Left kidney (tissue), 8 donors: ENCODE measurements at places on chromosomes 13 and 19. TPM values are rescaled to one million over a fixed set of nuclear protein-coding genes. Genes with fewer than 3 reads are reported as not detected.

DNA sequence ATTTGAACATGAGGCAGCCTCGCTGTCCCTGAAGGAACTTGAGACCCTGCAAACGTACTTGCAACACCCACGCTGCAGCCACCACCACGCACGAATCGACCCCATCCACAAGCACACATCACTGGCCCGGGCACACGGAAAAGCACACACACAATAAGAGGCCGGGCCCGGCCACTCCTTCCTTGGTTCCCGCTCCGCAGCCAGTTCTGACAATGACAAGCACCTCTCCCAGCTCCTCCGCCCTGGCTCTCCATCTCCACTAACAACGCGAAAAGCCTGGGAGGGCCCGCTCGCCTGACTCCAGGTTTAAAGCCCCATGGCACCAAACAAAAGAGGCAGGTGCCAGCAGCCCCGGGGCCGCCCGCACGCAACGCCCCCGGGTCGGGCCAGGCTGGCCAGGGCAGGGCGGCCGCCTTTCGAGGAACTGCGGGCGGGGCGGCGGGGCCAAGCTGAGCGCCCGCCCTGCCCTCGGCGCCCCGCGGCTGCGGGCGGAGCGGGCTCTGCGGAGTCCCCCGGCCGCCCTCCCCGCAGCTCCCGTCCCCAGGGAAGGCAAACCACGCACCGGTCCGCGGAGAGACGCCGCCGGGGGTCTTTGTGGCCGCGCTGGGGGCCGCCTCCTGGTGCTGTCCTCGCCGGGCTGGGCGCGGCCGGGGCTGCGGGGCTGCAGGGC lies 495 bp downstream of the DCLK1 start:
- peak; percentile 18 for DNase-seq

DNA sequence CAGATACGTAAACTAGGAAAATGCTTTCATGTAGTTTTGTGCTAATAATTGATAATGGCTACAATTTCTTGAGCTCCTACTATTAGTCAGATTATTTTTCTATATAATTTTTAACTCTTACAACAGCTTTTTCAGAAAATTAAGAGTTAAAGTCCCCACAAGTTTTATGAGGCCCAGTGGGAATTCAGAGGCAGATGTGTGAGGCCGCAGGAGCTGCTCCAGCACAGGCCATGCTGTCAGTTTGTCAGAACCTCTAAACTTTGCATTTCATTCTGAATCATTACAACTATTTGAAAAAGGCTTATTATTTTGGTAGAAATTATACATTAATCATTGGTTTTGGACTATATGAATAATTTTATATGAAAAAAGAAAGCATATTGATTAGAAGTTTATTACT lies 370.8 kb downstream of the MYO16 start:
- DNase-seq = no peak

- no peak for DNase-seq
Observed at GRCh38 chr13:72920097-72920496, 138.2 kb downstream of the PIBF1 start.

DNA sequence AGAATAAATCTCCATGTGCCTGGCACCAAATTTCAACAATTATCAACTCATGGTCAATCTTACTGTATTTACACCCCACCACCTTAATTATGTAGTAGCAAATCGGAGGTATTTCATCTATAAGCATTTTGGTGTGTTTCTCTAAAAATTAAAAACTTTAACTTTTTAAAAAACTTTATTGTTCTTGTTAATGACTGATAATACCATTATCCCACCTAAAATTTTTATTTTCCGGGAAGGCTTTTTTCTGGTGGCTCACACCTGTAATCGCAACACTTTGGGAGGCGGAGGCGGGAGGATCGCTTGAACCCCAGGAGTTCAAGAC lies 453 bp upstream of the PDCD2L start:
- DNase-seq = no peak

DNA sequence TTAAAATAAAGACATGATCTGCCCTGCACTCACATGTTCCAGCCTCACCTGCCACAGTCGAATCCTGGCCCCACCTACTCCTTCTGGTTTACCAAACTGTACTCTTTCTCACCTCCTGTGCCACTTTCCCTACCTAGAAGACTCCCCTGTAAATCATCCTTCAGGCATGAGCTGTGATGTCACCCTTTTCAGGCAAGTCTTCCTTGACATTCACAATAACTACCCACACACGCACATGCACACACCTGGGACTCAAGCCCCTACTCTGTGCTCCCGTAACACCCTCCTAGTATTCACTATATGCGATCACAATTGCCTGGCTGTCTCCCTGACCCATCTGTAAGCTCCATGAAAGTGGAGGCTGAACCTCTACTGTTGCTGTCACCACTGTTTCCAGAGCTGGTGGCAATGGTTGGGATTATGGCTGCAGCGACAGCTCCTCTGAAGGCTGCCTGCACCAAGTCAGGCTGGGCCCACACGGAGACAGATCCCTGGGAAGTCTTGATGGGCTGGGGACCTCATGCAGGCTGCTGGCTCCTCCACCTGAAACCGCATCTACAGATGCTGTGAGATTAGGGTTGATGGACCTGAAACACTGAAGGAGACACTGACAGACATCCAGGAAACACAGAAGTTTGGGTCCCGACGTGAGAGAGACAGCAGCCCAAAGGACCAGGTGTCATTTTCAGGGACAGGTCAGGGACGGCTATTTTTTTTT lies 611.1 kb downstream of the UQCRFS1 start:
- DNase-seq = no peak

DNA sequence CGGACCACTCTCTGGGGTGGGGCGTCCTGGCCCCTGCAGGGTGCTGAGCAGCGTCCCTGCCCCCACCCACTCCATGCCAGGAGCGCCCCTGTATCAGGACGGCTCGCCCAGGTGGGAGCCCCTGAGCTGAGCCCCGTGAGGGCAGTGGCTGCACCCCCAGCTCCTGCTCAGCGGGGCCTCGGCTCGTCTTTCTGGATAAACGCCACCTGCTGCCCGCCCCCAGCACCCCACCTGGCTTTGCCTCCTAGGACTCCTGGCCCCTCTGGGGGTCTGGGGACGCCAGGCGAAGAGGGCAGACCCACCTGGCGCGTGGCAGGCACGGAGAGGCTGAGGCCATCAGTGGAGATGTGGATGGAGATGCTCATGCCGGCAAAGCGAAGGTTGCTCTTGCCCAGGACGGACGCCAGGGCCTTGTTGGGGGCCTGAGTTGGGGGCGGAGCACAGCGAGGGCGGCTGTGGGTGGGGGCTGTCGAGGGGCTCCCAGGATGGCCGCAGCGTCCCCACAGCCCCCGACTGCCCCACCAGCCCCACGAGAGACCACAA lies 22.3 kb downstream of the SHC2 start:
- DNase-seq = no peak

DNA sequence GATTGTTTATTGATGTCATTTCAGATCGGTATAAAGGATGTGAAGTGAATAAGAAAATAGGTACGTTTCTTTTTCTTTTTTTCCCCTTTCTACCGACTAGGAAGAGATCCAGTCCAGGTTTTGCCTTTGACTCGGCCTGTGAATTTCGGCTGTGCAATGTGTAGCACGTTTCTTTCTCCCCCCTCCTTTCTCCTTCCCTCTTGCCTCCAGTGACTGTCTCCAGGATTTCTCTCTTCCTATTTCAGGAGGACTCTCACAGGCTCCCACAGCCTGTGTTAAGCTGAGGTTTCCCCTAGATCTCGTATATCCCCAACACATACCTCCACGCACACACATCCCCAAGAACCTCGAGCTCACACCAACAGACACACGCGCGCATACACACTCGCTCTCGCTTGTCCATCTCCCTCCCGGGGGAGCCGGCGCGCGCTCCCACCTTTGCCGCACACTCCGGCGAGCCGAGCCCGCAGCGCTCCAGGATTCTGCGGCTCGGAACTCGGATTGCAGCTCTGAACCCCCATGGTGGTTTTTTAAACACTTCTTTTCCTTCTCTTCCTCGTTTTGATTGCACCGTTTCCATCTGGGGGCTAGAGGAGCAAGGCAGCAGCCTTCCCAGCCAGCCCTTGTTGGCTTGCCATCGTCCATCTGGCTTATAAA lies at the start of gene GPC6:
Gene GPC6, plus strand, starts transcription at position 185 of the 657 bp plus-strand sequence.
- peak; percentile 94 for DNase-seq

DNA sequence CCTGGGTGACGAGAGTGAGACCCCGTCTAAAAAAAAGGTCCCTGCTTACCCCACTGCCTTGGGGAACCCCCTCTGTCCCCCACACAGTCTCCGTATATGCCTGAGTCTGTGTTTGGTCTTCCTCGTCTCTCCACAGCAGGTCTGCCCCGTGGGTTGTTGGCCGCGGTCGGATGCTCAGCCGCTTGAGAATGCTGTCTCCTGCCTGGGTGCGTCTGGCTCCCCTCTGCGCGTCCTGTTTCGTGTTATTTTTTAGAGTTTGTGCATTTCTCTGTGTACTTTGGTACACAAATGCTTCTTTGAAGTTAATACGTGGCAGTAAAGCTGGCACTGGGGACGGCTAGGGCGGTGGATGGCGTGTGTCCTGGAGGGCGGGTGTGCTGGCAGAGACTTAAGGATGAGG lies 34.9 kb downstream of the KDM4B start:
- no peak for DNase-seq

DNA sequence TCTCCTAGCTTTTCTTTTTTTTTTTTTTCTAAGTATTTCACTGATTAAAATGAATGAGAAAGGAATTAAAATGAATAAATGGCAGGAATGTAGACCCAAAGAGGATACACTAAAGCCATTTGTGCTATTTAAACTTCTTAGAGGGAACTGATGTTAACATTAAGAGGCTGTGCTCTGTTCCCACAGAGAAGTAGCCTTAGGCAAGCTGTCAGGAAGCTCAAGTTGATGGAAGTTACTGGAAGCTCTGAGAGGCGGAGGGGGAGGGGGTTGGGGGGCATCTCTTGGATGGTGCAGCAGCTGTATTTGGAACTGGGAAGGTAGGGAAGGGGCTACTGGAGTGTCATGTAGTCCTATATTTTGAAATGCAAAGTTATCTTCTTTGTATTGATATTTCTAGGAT lies 168.2 kb downstream of the DNAJC15 start:
- no peak for DNase-seq

DNA sequence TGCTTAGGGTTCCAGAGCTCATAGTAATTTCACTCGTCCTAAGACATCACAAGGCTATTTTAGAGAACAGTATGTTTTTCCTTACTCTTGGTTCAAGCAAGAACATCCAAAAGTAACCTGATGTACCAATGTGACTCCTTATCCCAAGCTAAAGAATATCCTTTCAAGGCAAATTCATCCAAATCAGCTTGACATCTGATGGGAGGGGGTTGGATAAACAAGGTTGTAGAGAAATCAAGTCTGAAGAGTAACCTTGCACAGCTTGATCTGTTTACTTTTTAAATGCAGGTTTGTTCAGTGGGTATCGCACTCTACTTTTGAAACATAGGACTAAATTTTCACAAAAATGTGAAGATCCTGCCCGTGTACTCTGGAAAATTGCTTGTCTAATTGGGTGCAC lies 201.2 kb downstream of the GGACT start:
- no peak for DNase-seq

DNA sequence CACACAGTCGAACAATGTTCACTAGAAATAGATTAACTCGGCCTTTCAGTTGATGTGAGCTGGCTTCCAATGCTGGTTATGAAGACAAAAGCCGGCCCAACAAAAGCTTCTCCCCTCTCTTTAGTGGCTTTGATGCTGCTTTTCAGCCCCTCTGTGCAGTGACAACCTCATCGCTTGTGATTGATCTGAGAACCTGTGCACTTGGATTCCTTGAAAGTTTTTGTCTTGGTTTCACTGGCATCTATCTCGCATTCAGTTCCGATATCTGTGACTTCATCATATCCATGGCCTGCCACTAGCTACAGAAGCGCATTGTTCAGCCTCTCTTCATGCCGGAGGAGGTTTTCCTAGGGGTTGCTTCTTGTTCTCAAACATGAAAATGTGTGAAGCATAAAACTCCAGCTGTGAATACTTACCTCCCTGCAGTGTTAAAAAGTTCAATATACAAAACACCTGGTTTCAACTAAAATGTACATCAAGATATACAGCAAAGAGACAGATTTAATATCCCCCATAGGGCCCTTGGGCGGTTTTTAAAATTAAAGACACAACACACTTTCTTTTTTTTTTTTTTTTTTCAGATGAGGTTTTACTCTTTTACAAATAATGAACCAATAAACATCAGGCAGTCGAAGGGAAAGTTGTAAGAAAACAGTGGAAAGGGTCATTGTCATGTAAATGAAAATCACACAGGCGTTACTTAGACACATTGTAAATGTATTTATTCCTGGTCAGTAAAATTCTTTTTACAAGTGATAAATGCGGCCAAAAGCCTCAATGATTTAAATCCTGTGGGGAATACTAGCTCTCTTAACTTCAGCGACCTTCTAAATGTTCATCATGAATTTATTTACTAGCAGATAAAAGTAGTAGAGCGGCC lies 1252.8 kb downstream of the EFNB2 start:
- DNase-seq = no peak

DNA sequence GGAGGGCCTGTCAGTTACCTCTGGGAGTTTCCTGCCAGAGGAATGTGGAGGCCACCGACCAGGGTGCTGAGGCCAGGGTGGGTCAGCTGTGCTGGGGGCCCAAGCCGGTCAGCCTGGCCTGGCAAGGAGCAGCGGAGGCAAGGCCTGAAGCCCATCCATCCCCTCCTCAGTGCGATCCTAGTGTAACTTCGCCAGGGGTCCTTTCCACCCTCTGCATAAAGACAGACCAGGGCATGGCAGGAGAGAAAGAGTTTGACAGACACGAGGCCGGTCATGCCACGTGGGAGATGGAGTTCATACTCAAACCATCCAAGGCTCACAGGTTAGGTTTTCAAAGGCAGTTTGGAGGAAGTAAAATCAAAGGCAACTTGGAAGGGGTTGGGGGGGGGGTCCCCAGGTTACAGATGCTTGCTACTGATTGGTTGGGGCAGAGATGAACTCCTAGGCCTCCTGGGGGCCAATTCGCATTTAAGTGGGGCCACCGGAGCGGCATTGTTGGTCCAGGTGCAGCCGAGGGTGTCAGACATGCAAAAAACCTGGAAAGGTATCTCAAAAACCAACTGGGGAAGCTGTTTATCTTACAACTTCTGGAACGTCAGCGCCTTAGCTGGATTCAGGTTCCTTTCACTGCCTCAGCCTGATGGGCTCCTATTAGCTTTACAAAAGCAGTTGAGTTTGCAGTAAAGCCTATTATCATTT lies 36.8 kb upstream of the DPRX start:
- DNase-seq = no peak

DNA sequence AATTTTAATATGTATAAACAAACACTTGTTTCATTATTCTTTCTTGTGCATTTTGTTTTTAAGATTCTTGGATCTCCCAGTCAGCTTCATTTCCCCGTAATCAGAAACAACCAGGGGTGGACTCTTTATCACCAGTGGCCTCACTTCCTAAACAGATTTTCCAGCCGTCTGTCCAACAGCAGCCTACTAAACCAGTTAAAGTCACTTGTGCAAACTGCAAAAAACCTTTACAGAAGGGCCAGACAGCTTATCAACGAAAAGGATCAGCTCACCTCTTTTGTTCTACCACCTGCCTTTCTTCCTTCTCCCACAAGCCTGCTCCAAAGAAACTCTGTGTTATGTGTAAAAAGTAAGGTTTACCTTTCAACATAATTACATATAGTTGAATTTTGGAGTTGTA lies 44.3 kb downstream of the ZMYM2 start:
- DNase-seq = no peak

ZNF829 gene
- 9.7 TPM for polyA plus RNA-seq

CGB2 gene
- polyA plus RNA-seq = not detected

NDFIP2 gene
- polyA plus RNA-seq = 56.5 TPM

ZNF729 gene
- 0.91 TPM for polyA plus RNA-seq
